ENCODE measurements at places on chromosomes 3 and 15.

- no peak for DNase-seq
Measured at GRCh38 chr15:55782901-55783300, 39.9 kb upstream of the PRTG start.

DNA sequence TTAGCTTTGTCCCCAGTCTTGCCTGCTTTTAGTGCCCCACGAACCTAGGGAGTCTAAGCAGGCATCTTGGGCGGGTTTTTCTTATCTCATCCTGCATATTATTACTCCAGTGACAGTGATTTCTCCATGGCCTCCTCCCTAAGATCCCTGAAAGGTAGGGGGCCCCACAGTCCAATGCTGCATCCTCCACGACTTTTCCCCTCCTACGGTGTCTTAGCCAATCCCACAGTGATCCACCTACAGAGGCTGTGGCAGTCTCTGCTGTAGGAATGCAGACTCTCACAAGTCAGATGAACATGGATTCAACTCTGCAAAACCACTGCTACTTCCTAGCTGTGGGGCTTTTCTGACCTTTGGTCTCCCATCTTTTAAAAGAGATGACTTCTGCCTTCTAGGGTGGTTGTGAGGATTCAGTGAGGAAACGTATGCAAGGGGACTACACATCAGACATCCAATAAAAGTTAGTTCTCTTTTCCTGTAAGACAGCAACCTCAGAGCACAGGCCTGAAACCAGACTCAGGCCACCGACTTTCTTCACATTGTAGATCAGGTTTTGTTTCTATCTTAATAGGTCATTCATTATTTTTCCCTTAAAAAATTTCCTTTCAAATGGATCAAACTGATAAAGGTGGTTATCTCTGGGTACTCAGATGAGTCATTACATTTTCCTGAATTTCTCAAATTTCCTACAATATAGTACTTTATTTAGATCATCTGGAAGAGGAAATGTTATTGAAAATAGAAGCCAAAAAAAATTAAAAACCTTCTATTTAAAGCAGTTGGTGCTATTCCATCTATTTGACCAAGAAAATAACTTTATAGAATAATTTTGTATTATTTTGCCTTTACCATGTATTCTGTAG lies 23.2 kb downstream of the ILDR1 start:
- no peak for DNase-seq

GRCh38 chr15:48040166-48040817 lies 80.5 kb upstream of the SLC24A5 start:
- DNase-seq: no peak

- DNase-seq: peak; percentile 57
Measured at GRCh38 chr3:184543843-184544512, 17.6 kb upstream of the EPHB3 start.

- DNase-seq: no peak
Measured at GRCh38 chr3:52090933-52091468, 34.6 kb upstream of the DUSP7 start.

- DNase-seq: no peak
Measured at GRCh38 chr3:194201953-194202666, 66.2 kb downstream of the HES1 start.

DNA sequence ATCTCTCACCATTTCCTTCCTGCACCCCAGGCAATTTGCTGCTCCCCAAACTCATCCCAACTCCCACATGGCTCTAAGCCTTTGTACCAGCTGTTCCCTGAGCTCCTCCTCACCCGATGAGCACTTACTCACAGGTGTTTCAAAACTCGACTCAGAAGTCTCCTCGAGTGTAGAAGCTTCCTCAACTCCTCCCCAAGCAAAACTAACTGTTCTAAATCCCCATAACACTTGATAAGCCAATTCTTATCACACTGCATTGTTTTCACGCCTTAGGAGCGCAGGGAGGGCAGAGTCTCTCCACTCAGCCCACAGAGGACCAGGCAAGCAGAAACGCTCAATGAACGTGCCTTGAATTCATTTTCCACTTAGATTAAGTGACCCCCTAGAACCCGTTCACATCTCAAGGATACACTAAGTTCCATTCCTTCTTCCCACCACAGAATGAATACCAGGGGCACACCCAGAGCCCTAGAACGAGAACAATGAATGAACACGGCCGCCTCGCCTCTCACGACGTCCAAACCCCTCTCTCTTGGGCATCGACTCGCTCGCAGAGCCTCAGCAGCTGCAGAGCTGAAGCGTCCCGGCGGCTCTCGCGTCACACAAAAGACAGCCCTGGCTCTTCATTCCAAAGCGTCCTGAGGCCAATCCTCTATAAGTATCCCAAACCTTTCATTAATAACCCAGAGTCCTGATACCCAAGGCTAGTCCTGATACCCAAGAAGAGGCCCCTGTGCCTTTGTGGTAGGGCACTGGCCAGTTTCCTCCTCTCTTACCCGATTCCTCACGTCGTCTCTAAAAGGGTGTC lies 1.1 kb downstream of the RAF1 start:
- DNase-seq: peak; percentile 20

DNA sequence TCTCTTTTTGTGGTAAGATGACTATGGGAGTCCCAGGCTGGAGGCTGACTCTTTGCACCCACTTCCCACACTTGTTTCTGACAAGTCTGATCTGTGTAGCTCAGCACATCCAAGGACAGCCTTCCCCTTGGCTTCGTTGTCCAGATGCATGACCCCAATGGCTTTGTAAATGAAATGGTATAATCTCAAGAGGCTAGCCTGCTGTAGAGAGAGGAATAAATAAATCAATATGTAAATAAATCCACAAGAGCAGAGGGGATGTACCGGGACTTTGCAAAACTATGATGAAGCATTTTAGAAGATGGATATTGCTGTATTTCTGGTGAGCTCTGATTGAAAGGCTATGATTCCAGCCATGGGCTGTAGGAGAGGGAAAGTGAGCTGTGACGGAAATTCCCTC lies 79.9 kb upstream of the NEO1 start:
- no peak for DNase-seq

GRCh38 chr15:29990035-29990434 lies 92.7 kb upstream of the GOLGA8J start:
- DNase-seq: no peak

- no peak for DNase-seq
Measured at GRCh38 chr3:46928282-46928681, 48.3 kb downstream of the CCDC12 start.

- no peak for DNase-seq
Measured at GRCh38 chr3:16881896-16882630, 2.7 kb upstream of the PLCL2 start.

- DNase-seq: no peak
Measured at GRCh38 chr15:82945326-82945725, 7.2 kb downstream of the HOMER2 start.

- no peak for DNase-seq
Measured at GRCh38 chr15:41716864-41717263, 56.7 kb downstream of the MGA start.

DNA sequence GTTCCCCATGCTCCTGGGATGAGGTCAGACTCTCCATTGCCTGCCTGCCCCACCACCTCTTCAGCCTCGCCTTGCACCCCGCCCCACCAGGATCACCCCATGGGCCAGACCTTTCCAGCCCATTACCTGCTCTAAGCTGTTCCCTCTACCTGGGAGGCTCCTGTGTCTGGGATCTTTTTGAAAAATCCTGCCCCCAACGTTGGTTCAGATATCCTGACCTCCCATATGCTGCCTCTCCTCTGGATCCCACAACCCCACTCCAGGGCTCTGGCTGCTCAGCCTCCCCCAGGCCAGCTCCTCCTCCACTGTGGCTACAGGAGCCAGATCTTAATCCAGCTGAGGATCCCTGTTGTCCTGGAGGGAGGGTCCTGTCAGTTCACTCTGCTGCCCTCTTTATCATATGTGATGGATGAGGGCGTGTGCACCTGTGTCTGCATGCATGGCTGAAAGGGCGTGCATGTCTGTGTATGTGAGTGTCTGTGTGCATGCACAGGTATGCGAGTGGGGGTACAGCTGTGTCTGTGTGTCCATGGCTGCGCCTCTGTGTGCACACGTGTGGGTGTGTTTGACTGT lies 21.7 kb upstream of the ALAS1 start:
- DNase-seq: no peak

DNA sequence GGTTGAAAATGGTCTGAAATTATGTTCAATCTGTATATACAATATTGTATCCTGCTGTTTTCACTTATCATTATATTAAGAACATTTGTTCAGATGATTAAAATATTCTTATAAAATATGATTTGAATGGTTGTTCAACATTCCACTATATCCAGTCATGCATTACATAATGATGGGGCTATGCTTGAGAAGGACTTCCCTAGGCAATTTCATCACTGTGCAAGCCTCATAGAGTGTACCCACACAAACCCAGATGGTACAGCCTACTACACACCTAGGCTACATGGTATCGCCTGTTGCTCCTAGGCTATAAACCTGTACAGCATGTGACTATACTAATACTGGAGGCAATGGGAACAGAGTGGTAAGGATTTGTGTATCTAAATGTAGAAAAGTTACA lies 30.5 kb downstream of the SLC7A14 start:
- no peak for DNase-seq

GRCh38 chr3:105764378-105765307 lies 104.2 kb downstream of the CBLB start:
- no peak for DNase-seq

DNA sequence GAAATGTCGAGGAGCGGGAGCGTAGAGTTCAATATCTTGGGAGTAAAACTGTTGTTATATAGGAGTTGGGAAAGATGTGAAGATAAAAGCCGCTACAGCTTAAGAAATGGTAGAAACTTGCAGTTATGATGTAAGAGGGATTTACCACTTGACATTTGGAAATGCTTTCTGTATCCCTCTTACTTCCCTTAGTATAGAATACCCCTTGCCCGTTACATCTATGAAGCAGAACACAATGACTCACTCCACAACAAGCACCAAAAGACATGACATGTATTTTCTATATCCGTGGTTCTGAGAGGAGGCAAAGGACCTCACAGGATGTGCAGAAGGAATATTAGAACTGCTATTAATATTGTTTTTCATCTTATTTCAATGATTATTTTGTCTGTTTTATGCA lies 254.2 kb upstream of the NR2F2 start:
- no peak for DNase-seq

GRCh38 chr3:9214185-9214584 lies 35.3 kb downstream of the SRGAP3 start:
- no peak for DNase-seq

DNA sequence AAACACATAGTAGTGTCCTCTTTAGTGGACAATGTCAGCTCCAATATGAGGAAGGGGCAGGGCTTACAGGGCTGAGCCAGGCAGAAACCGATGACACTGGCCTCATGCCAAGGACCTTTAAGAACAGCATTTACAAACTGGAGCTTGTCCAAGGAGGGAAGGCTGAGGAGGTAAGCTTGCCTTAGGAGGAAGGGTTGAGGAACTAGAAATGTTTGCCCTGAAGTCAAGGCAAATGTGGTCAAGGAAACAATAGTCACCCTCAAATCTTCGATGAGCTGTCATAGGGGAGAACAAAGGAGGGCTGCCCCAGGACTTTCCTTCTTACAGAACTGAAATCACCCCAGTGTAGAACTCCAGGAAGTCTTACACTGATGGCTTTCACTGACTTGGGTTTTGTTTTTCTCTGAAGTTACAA lies 136.4 kb downstream of the LIPC start:
- DNase-seq: no peak

- DNase-seq: peak; percentile 5
Measured at GRCh38 chr15:82810061-82810889, 847 bp downstream of the WHAMM start.

- no peak for DNase-seq
Measured at GRCh38 chr15:85457392-85457968, 77.1 kb downstream of the AKAP13 start.

- DNase-seq: peak; percentile 33
Measured at GRCh38 chr15:88450125-88450798, 16.9 kb downstream of the MRPL46 start.

DNA sequence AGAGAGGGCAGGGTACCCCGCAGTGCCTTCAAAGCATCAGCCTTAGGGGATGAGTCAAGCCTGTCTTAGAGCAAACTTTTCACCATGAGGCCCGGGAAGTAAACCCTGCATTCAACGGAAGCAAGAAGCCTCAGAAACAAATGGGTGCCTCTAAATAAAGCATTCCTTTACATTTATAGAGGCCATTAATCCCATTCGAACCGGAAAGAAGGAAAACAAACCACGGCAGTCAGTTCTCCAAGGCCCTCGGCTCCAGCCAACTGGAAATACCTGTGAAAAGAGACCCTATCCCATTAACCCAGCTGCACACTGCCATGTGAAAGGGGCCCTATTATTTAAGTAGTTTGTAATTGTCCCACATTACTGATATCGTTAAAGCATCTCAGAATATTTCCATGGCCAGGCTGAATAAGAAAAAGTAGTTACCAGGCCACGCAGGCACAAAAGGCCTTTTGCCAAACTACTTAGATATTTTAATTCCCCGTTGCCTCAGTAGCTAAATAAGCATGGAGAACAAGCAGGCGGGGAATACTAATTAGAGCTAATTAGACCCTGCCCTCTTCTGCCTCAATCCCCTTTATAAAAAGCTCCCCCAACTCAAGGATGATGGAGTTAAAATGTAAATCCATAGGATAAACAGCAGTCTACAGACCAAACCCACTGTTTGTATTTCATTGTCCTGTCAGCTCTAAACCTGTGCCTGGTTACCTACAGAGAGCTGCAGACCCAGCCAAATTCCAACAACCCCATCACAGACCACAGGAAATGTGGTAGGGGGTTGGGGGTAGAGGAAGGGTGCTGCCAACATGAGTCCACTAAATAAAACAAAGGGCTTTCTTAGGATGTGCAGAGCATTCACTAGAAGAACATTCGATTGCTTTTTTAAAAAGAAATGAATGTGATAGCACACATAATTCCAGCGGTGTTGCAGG lies 4.1 kb downstream of the ITGB5 start:
- DNase-seq: no peak

GRCh38 chr3:32226875-32227500 lies 11.5 kb upstream of the CMTM8 start:
- no peak for DNase-seq

DNA sequence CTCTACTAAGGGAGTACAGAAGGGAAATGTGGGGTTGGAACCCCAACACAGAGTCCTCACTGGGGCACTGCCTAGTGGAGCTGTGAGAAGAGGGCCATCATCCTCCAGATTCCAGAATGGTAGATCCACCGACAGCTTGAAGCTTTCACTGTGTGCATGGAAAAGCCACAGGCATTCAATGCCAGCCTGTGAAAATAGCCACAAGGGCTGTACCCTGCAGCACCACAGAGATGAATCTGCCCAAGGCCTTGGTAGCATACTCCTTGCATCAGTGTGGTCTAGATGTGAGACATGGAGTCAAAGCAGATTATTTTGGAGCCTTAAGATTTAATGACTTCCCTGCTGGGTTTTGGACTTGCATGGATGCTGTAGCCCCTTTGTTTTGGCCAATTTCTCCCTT lies 39.3 kb upstream of the KCNMB2 start:
- no peak for DNase-seq
